ENCODE measurements at places on chromosomes 4 and X.

DNA sequence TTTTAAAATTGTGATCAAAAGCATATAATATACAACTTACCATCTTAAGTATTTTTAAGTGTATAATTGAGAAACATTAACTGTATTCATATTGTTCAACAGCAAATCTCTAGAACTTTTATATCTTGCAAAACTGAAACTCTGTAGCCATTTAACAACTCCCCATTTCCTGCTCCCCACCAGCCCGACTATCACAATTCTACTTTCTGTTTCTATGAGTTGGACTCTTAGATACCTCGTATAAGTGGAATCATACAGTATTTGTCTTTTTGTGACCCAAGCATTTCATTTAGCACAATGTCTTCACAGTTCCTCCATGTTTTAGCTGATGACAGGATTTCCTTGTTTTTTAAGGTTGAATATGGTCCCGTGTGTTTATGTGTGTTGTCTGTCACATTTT, 106.0 kb downstream of the LRBA start:
- DNase-seq: no peak

DNA sequence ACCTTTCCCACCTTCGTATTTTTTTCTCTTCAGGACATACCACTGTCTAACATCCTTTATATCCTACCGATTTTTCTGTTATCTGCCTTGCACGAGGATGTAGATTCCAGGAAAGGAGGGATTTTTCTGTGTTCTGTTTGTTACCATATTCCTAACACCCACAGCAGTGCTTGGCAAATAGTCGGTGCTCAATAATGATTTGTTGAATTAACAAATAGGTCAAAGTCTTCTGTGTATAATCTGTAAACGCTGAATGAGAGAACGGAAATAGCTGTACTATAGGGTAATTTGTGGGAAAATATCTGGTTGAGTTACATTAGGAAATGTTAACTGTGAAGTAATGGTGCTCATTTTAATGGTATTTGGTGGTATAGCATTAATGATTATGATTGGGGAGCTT, 81.5 kb downstream of the TMEM156 start:
- DNase-seq: no peak

DNA sequence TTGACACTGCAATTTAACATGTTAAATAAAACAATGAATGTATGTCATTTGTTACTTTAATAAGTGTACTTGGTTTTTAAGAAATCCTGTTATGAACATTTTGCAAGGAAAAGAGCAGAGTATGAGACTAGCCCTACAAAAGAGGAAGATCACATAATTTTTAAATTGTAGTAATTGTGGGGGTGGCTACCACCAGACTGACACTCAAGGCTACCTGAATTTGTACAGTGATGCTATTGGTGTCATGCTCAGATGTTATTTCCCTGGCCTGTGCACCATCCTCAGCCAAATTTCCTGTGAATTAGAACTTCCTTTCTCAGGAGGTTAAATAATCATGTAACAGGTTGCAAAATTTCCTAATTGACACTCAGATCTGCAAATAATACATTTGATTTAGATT, 157.5 kb downstream of the BANK1 start:
- DNase-seq: no peak

- no peak for DNase-seq
Observed at GRCh38 chr4:172997217-172997609, 171.4 kb upstream of the GALNT7 start.

DNA sequence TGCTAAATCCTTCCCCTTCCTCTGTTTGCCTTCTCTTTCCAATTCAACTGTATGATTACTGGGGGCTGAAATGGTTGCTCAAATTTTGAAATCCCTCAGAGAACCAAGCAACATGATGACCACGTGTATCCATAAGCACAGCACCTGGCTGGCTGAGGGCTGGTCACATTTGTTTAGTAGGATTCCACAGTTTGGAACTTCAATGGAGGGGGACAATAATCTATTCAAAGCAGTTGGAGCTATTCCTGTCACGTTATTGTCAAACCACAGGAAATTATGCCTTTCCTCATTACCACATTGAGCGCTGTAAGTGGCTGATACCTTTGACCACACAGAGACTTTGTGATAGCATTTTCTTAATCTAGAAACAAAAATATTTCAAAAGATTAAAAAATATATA, 7.0 kb downstream of the TMSB4X start:
- DNase-seq: no peak

All from T-helper 2 cell treated with Interferon-gamma antibody and Interleukin-4, amounts not matched to agents 5 μg/mL and 100 μg/mL, for 36 hours (primary cell).